C1 segment of cervical spinal cord (tissue), 14 donors: ENCODE measurements at places on chromosomes 7 and 10.

DNA sequence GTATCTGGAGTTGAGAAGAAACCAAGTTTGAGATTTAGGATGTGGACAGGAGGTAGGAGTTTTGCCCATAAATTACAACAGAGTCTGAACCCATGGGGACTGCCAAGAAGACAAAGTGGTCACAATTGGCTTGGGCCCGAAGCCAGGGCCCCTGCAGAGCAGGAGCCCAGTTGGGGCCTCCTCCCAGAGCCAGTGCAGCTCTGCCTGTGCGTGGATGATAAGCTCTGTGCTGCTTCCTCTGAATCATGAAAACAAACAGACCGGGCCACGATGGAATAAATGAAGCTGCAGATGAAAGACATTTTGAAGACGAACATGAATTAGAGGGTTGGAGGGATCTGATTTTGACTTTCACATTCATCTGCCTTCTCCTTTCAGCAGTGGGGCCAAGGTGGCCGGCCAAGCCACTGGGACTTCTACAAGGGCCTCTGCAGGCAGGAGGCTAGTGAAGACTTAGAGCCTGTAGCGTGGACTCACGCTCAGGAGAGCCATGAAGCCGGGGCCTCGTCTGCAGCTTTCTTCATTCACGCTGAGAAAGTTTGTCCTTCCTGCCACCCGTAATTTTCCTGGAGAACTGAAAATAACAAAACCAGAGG, 156.8 kb upstream of the LYZL1 start:
- DNase-seq: no peak

GRCh38 chr10:68327889-68328786, 3.7 kb upstream of the HNRNPH3 start:
- DNase-seq: no peak

DNA sequence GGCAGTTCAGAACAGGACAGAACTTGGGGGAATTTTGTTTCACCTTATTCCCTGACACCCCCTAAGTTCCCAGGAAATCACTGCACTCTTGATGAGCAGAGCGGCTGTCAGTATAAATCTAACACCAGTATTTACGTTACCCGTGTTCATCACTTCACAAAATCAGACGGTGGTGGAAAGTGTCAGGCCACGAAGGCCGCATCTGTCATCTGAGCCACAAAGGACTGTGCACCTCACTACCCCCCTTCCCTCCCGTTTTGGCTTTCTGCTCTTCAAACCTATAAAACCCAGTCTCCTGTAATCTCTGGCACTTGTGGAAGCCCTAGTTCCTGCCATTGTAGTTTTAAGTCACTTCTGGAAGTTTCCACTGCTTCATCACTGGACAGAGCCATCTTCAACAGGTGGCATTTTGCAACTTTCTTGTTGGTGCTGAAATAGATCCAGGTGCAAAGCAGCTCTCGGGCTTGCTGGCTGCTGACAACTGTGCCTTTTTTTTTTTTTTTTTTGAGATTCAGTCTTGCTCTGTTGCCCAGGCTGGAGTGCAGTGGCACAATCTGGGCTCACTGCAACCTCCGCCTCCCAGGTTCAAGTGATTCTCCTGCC, 9.5 kb downstream of the ZFAND2A start:
- DNase-seq: no peak

DNA sequence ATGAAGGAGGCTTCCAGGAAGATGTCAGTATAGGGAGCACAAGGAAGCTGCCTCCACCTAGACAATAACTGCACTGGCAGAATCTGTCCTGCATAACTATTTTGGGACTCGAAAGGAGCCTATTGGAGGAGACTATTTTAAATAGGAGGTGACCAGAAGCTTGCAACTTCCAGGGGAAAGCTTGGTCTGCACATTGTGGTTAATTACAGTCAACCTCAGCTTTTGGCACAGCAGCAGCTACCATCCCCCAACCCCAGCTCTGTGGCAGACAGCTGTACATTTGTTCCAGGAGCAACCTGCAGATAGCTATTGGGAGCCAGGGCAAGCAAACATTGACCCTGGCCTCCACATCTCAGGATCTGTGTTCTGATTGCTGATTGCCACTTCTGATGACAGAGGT, 46.3 kb upstream of the NANOS1 start:
- DNase-seq: no peak
